H7 (cell line): ENCODE measurements at places on chromosomes 1 and 21.

DNA sequence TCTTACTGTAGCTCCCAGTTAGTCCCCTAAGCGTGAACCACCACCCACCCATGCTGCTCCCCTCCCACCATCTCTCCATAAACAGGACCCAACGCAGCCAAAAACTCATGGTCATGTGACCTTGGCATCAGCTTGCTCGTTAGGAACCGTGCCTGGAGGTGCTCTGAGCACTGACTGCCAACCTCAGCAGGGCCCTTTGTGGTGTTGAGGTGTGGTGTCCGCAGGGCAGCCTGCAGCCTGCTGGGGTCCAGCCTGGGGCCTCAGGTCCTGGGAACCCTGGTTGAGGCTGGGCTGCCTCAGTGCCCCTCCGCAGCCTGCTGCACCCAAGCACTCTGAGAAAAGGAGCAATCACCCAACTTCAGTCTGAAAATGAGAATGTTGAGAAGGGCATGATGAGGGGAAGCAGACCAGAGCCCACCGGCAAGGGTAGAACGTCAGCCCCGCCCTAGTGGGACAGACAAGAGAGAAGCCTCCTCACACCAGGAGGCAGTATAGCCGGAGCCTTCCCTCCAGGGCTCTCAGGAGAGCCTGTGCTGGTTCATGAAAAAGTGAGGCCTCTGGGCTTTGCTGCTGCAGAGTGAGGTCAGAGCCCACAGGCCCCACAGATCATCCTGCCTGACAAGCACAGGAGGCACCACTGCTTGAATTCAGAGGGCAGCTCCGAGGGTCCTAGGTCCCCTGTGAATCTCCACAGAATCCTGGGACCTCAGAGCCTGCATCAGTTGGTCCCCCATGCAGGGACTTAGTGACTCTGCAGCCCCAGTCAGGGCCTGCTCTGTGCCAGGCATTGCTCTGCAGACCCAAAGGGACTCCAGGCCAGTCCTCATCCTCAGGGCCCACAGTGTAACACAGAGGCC is 4.9 kb upstream of the COL6A2 start:
- DNase-seq: peak; percentile 32

DNA sequence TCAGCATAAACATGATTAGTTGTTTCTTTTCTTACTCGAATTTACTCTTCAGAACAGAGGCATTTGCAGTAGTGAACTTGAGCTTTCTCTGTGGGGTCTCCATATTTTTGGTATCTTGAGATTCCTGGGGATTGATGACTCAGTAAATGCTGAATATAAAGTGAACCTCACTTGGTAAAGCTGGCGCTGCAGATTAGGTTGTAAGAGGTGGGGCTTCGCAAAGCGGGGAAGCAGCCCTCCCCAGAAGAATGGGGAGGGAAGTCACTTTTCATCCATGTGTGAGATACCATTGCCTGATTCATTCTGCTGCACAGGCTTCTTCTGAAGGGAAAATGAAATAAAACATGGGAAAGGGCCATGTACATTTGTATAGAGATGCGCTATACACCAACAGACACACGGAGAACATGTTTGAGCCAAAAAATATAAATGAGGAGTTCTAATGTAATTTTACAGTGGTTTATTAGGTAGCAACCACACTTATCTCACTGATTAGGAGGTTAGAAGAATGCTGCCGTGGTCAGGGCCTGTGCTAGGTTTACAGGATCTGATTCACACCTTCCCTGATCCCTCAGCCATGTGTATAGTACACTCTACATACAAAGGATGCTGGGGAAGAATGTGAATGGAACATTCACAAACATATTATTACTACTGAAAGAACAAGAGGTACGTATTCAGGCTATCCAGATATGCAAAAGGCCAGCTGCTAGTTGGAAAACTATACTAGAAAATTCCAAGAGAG is 63.5 kb downstream of the DNTTIP2 start:
- no peak for DNase-seq

- no peak for DNase-seq
These were observed 18.4 kb downstream of the JUN start for GRCh38 chr1:58765441-58765840.

DNA sequence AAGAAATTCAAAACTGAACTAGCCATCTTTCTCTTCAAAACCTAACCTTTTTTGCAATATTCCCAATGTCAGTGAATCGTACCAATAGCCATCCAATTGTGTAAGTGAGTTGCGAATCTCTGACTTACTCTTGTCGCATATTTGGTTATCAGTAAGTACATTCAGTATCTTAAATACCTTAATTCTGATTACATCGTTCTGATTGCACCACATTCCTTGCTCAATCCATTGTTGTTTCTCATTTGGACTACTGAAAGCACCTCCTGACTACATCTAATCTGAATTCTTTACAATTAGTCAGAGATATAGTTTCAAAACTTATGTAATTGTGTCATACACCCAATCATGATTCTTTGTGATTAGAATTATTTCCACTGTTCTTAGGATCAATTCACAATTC is 16.8 kb upstream of the BRINP3 start:
- DNase-seq: no peak

DNA sequence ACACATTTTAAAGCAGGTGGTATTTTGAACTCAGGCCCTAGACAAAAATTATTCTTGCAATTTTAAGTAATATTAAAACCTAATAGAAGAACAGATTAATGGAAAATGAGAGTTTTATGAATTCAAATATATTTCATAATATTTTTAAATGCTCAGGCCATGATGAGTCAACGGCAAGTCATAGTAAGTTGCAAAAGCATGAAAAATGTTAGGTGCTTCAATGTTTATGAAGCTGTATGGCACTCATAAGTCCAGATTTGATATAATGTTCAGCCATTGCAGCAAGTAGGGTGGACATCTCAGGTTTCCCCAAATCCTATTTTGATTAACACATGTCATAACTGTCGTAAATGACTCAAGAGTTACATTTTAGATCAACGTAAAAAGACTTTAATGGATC is 112.6 kb downstream of the GRIK1 start:
- DNase-seq: no peak

DNA sequence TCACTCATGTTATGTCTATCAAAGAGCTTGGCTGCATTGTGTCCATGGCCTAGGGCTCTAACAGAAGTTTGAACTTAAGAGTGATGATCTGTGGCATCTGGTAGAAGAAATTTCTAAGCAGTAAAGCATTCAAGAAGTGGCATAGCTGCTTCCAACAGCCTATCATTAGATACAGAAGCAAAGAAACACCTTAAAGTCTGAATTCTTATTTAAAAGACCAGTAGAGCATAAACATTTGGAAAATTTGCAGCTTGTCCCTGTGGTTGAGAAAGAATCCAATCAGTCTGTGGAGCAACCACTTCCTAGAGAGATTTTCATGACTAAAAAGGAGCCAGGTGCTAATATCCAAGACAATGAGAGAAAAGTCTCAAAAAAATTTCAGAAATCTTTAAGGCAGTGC is 165.5 kb downstream of the SNX7 start:
- no peak for DNase-seq

DNA sequence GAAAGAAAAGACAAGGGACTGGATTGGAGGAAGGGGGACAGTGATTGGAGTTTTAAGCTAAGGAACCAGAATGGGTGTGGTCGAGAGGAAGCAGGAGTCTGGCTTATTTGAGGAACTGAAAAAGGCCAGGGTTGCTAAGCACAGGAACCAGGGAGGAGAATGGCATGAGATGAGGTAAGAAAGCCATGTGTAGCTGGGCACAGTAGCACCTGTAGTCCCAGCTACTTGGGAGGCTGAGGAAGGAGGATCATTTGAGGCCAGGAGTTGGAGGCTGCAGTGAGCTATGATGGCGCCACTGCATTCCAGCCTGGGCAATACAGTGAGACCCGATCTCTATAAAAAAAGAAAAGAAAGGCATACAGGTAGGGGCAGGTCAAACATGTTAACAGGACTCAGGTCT is 8.1 kb upstream of the KHDRBS1 start:
- DNase-seq: no peak

DNA sequence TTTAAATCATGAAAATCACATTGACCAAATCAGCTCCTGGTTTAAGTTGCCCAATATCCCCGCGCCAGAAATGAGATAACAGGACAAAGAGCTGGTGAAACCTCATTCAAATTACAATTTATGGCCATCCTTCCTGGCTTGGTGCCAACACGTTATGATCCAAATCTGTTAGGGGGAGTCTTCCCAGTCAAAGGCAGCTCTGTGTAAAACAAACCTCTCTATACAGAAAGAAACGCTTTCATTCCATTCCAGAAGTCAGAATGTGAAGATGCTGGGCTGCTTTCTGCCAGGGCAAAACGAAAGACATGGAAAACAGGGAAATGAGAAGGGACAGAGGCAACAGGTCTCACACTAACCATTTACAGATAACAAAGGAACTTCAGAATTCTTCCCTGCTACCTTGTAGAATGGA is 53.5 kb upstream of the TIAM1 start:
- no peak for DNase-seq

GRCh38 chr1:76611770-76612445 is 255.4 kb upstream of the ST6GALNAC5 start:
- no peak for DNase-seq

DNA sequence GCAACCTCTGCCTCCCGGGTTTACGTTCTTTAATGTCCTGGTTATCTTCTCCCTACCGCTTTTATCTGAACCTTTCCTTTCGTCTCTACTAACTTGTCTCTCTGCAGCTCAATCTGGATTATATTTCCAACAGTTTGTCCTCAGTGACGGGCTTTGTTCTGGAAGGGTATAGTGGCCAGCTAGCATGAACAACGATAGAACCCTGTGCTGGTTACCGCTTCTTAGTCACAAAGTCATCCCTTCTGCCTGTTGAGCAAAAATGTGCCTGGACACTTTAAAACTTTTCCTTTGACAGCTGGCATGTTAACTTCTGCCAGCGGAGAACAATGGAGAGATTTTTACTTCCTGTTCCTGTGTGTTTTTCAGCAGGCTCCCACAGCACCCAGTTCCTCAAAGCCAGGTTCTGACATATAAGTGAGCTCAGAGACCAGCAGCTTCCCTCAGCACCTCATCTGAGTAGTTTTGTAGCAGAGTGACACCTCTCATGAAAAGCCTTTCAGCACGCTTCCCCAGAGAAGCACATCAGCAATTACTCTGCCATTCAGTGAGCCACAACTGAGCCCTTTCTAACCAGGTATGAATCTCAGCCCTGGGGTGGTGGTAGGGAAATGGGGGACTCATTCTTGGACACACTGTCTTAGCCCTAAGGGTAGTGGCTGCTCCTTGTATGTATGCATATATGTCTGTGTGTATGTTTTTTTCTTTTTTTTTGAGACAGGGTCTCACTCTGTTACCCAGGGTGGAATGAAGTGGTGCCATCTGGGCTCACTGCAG is 23.6 kb upstream of the CCDC17 start:
- no peak for DNase-seq

DNA sequence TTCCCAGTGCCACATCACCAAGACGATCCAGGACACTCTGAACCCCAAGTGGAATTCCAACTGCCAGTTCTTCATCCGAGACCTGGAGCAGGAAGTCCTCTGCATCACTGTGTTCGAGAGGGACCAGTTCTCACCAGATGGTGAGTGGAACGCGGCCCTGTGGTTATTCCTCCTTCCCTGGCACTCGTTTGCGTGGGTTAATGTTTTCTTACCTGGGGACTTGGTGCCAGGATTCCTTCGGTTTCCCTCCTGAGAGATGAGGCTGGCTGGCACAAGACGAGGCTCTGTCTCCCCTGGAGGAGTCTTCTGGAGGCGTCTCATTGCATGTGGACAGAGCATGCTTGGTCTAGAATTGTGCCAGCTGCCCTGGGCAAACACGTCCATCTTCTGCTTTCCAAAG is 29.3 kb downstream of the ATP5PO start:
- DNase-seq: no peak

GRCh38 chr1:36753451-36753850 is 270.7 kb upstream of the CSF3R start:
- DNase-seq: no peak

GRCh38 chr1:90474158-90474557 is 242.9 kb downstream of the BARHL2 start:
- no peak for DNase-seq

DNA sequence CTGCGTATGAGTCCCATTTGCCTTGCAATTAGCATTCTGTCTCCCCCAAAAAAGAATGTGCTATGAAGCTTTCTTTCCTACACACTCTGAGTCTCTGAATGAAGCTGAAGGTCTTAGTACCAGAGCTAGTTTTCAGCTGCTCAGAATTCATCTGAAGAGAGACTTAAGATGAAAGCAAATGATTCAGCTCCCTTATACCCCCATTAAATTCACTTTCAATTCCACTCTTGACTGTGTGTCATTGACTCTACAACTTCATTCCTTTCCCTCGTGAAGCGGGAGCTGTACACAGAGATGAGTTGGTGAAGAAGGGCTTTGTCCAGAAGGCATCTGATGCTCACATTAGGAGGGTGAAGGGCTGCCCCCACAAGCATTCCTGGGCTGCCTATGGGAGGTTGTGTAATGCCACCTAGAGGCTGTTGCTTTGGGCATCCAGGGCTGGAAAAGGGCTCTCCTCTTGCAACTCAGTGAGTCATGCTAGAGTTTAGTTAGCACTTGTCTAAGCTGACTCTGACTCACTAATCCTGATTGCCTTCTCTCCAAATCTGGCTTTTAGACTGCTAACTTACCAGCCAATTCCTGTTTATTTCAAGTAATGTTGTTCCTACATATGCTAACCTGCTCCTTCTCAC is 1.8 kb downstream of the SPRR1B start:
- peak; percentile 72 for DNase-seq

GRCh38 chr1:212712451-212713303 is 13.0 kb upstream of the BATF3 start:
- DNase-seq: no peak

DNA sequence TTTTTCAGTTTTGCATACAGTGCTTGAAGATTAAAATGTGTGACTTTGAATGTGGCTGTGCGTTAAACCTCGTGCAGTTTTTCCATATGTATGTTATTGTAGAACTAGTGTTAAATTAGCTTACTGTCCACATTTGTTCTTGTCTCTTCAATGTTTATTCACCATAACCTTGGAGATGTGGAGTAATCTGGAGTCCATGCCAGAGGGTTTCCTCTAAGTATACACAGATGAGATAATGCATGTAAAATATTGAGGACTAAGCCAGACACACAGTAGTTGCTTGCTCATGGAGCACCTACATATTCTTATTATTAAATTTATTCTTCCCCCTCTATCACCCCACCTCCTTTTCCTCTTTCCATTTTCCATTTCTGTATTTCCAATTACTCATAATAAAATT is 7.7 kb upstream of the GIPC2 start:
- DNase-seq: no peak

DNA sequence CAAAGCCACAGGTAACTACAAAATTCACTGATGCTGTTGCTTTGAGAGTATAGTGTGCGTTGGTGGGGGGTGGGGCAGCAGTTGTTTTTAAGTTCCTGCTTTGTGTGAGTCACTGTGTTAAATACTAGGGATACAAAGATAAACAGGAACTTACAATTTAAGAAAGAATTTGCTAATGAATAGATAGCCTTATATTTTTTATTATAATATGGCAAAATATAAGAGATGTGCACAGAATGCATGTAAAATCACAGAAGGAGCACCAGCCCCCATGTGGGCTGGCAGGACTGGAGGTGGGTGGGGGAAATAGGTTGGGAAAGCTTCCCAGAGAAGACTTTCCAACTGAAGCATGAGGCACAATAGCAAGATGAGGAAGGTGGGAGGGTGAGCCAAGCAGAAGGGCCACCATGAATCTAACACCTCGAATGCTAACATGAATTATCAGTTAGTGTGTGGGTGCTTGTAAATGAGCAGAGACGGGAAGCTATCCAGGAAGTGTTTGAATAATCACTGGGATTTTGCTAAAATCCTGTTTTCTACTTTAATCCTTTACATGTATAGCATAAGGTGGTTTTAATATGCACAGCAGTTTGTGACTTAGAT is 57.0 kb upstream of the RAVER2 start:
- DNase-seq: no peak
